CD4-positive, alpha-beta T cell treated with Interleukin-4 for 1 hour (primary cell): ENCODE measurements at places on chromosomes 11 and 22.
A peak's percentile ranks its signal among the peaks of the same experiment; 100 is the strongest.

GRCh38 chr11:117738246-117738957 is 58.6 kb downstream of the DSCAML1 start:
- no peak for DNase-seq

DNA sequence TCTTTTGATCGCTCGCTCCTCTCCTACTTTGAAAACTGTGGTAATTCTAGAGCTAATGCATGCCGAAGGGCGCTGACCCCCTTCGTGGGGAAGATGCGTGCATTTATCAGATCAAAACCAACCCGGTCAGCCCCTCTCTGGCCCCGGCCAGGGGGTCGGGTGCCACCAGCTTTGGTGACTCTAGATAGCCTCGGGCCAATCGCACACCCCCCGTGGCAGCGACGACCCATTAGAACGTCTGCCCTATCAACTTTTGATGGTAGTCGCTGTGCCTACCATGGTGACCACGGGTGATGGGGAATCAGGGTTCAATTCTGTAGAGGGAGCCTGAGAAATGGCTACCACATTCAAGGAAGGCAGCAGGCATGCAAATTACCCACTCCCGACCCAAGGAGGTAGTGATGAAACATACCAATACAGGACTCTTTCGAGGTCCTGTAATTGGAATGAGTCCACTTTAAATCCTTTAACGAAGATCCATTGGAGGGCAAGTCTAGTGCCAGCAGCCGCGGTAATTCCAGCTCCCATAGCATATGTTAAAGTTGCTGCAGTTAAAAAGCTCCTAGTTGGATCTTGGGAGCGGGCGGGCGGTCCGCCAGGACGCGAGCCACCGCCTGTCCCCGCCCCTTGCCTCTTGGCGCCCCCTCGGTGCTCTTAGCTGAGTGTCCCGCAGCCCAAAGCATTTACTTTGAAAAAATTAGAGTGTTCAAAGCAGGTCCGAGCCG is 3898.2 kb upstream of the OR11H1 start:
- no peak for DNase-seq

DNA sequence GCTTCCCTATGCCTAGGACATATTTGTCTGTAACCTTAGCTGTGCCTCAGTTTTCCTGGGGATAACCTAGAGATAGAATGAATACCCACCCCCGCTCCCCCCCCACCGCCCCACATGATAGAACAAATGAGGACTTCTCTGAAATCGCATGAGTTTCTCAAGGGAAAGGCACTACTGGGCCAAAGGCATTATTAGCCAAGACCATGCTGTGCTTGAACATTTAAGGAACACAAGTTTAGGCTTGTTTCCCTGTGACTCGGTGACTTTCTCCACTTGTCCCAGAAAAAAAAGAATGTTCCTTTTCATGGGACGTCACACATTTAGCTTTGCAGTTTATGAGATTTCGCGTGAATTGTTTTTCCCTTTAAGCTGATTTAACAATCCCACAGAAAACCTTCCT is 51.4 kb upstream of the CRTAM start:
- no peak for DNase-seq

DNA sequence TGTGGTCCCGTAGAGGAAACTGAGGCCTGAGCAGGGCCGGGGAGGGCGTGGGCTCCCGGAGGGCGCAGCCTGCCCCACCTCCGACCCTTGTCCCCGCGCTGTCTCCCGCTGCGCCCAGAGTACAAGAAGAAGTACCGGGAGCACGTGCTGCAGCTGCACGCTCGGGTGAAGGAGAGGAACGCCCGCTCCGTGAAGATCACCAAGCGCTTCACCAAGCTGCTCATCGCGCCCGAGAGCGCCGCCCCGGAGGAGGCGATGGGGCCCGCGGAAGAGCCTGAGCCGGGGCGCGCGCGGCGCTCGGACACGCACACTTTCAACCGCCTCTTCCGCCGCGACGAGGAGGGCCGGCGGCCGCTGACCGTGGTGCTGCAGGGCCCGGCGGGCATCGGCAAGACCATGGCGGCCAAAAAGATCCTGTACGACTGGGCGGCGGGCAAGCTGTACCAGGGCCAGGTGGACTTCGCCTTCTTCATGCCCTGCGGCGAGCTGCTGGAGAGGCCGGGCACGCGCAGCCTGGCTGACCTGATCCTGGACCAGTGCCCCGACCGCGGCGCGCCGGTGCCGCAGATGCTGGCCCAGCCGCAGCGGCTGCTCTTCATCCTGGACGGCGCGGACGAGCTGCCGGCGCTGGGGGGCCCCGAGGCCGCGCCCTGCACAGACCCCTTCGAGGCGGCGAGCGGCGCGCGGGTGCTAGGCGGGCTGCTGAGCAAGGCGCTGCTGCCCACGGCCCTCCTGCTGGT is 1.9 kb downstream of the NLRP6 start:
- DNase-seq = peak; percentile 56

DNA sequence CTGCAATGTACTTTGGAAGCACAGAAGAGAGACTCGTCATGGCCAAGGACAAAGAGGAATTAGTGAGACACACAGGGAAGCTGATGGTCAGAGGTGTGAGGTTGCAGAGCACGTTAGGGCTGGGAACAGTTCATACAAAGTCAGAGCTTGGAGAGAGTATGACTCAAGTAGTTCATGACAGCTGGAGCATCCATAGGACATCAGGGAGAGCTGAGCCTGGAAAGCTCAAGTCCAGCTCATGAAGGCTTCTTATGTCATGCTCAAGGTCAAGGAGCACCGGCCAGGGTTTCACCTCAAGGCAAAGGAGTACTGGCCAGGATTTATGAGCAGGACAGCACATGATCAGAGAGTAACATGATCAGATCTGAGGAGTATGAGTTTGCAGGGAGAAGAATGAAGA is 64.6 kb upstream of the CHST1 start:
- DNase-seq = no peak

DNA sequence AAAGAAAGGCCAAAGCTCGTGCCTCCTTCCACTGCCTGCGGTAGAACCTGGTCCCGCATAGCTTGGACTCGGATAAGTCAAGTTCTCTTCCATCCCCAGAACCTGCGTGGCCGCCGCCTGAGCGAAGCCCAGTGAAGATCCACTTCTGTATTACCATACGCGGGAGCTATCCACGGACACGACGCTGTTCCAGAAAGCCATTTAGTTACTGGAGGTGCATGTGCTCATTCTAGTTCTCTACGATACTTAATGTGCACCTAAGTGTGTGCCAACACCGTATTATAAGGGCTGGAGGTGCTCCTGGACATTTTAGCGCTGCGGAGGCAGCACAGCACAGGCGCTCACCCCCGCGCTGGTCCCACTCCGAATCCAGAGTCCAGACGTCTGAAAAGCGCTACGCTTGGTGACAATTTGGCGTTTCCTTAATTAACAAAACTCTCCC is 1.4 kb downstream of the WT1 start:
- DNase-seq = no peak
